HS-5 (cell line): ENCODE measurements at places on chromosomes 1 and 21.
A peak's percentile ranks its signal among the peaks of the same experiment; 100 is the strongest.

DNA sequence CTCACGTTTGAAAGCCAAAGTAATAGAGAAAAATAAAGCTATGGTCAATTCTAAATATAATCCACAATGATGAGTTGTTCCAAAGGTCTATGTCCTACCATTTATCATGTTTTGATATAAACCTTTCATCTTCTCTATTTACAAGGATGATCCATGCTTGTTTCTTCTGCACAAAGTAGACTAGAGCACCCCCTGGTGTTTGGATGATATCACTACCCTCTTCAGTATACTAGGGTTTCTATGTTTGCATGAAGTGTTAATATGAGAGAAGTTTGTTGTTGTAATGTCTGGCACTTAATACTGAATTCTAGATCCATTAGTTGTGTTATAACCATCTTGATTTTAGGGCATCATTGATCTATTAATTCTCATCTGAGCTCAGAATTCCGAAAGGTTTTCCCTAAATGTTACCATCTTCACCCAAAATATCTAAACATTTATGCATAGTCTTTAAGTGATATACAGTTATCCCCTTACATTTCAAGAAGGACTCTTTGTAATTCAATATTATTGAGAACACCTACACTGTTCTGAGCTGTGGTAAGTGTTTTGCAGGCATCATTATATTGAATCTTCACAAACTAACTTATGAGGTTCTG is 21.1 kb downstream of the CLDN8 start:
- peak; percentile 15 for DNase-seq

GRCh38 chr1:243575070-243575469 is 275.0 kb downstream of the AKT3 start:
- no peak for DNase-seq

DNA sequence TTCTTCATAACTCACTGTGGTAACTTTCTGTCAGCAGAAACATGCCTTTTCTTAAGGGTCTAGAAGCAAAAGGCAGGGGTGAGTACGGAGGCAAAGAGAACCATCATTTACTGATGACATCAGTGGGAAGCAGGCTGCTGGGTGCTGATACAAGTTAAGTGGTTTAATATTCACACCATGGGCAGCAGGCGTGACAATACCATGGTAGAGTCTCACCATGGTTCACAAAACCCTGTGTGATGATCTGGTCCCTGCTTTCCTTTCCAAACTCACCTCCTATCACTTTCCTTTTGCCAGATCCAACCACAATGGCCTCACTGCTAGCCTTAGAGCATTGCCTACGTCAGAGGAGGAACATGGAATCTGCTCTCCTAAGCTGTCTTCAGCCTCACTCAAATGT is 8.7 kb downstream of the MAB21L3 start:
- DNase-seq = no peak

- DNase-seq = no peak
These were observed 24.9 kb downstream of the TSNAX start for GRCh38 chr1:231553320-231553719.

GRCh38 chr1:157697781-157698569 is 2.6 kb downstream of the FCRL3 start:
- DNase-seq = no peak

DNA sequence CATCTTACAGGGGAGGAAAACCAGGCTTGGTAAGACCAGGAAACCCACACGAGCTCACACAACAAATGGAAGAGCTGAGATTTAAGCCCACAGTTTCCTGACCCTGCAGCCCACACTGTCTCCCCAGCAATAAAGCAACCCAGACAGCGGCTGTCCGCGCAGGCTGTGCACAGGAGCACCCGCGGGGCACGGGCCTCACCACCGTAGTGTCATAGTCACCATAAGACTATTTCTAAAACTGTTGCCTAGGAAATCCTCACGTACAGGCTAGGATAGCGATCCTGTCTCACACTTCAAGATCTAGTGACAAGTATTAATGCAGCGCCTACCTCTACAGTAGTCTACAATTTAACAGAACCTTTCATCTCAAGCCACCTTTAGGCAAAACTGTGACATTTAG is 54.0 kb upstream of the SYT6 start:
- DNase-seq = no peak

DNA sequence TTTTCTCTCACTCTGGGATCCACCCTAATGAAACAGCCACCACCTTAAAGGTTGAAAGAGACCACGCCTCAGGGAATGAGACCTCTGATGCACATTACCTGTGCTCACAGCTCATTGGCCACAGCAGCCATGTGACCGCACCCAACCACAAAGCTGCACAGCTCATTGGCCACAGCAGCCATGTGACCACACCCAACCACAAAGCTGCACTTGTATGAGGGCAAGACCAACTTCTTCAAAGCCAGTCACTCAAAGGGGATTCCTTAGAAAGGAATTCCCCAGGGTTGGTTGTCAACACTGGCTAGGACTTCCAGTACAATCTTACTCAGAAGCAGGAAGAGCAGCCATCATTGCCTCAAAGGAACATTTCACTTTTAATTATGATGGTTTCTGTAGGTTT is 43.6 kb upstream of the PDE9A start:
- DNase-seq = no peak

DNA sequence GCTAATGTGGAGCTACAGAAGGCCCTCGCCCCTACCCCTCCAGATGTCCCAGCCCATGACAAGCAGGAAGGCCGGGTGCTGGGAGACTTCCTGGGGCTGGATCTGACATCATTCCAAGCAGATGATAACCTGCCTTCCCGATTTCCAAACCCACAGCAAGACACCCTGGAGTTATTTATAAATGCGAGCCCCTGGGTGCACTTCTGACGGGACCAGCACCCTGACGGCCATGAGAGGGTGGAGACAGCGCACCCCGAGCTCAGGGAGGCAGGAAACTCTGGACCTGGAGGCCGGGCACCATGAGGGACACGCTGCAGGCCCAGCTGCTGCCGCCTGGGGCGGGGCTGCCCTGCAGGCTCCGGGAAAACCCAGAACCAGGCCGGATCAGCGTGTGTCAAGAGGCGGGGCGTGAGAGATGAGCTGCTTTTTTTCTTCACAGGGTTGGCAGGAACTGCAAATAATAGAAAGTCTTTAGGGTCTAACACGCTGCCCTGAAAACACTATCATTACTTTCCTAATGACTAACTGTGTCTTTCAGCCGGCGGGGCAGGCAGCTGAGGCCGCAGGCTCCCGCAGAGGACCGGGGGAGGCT is 2.5 kb upstream of the PCBP3 start:
- no peak for DNase-seq

DNA sequence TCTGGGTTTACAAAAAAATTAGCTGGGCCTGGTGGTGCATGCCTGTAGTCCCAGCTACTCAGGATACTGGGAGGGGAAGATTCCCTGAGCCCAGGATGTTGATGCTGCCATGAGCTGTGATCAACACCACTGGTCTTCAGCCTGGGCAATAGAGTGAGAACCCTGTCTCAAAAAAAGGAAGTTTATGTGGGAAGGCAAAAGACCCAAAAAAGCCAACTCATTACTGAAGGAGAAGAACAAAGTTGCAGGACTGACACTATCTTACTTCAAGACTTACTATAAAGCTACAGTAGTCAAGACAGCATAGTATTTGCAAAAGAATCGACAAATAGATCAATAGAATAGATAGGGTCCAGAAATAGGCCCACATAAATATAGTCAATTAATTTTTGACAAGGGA is 9.2 kb upstream of the PTGS2 start:
- no peak for DNase-seq

GRCh38 chr1:62941780-62942179 is 157.8 kb downstream of the ATG4C start:
- DNase-seq = no peak
